ENCODE measurements at places on chromosomes 6 and 20. TPM values are rescaled to one million over a fixed set of nuclear protein-coding genes. Genes with fewer than 3 reads are reported as not detected.

TOX2 gene
- 0.26 TPM for total RNA-seq

TRDN gene
- not detected for total RNA-seq

COL9A3 gene
- total RNA-seq = 0.42 TPM

DNA sequence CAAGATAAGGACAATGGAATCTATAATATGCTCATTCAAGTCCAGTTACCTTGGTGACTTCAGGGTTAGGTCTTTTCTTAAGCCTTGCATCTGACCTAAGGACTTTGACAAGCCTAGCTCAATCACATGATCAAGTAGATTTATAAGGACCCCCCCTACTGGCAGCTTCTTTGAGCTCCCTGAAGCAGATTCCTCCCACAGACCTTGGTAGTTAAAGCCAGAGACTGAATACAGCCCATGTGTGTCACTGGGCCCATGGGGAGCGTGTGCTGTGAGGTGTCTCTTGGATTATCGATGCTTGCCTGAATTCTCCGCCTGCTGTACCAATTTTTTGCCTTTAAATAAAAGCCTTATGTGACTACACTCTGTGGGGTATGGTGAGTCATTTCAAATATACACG lies 372.7 kb upstream of the RGS17 start:
- no peak for DNase-seq

DNA sequence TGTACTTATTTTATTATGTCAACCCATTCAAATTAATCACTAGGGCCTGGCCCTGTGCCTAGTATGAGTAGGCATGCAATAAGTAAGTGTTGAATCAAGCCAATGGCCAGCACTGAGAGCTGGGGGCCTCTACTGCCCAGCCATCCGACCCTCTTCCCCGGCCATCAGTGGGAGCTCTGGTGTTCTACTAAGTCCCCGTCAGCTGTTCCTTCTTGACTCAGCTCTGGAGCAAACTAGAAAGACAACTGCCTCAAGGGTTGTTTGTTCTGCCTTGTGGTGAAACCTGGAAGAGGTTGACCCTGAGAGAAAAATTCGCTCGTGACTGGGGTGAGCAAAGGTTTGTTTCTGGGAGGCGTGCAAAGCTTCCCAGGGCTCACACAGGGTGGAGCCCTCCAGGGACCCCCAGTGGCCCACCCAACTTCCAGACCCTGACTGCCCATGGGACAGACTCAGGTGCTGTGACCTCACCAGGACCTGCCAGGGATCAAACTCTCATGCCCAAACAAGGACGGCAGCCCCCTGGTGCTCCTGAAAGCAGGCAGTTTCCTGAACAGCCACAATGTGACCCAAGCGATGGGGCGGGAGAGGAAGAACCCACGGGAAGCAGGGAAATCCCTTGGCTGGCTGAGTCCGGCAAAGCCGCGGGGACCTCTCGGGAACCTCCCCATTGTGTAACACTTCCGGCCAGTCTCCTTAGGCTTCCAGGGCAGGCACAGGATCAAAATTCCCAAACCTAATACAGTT lies 50.4 kb downstream of the BANF2 start:
- DNase-seq = no peak

Data from activated naive CD8-positive, alpha-beta T cell treated with anti-CD3 and anti-CD28 coated beads, Interleukin-2, amount 10 ng/mL, durations not matched to agents 7 days and 5 days (primary cell).